Dorsolateral prefrontal cortex (tissue), 122 donors: ENCODE measurements at places on chromosomes 5 and 9.
A peak's percentile ranks its signal among the peaks of the same experiment; 100 is the strongest.

DNA sequence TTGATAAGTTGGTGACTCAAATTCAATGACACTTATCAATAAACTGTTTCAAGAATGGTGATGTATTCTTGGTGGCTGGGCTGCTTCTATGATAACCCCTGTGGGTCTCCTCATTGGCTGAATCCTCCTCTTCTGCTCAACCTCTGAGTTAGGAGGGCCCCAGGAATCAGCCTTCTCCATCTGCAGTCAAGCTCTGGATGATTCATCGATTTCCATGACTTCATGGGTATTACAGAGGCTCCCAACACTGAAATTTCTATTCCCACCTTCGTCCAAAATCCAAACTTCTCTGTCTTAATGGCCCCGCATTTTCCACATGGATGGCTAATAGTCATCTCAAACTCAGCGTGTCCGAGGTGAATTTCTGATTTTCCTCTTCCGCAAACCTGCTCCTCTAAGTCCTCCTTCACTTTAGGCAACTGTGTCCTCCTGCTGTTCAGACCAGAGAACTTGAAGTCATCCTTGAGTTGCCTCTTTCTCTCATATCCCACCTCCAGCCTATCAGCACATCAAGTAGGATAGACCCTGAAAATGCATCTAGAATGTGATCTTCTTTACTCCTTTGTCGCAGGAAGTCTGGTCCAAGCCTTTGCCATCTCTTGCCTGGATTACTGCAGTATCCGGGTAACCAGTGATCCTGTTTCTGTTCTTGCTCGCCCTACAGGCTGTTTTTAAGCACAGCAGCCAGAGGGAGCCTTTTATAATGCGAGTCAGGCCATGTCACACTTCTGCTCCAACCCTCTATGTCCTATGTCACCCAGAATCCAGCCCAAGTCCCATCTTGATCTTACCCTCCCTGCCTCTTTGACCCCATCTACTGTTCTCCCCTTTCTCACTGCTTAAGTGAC lies 41.4 kb upstream of the IL7R start:
- DNase-seq, result no peak

- no peak for DNase-seq
Measured at GRCh38 chr9:136339173-136339957, 12.0 kb downstream of the GPSM1 start.

- no peak for DNase-seq
Measured at GRCh38 chr5:167485061-167485774, 806.2 kb upstream of the WWC1 start.

GRCh38 chr9:109483744-109484429 lies 14.2 kb downstream of the PTPN3 start:
- no peak for DNase-seq

- no peak for DNase-seq
Measured at GRCh38 chr5:77167695-77168121, 42.8 kb upstream of the PDE8B start.

- no peak for DNase-seq
Measured at GRCh38 chr5:54990841-54991258, 5.5 kb upstream of the ESM1 start.

- DNase-seq, result peak; percentile 7
Measured at GRCh38 chr5:65818592-65818991, 96.6 kb downstream of the NLN start.

DNA sequence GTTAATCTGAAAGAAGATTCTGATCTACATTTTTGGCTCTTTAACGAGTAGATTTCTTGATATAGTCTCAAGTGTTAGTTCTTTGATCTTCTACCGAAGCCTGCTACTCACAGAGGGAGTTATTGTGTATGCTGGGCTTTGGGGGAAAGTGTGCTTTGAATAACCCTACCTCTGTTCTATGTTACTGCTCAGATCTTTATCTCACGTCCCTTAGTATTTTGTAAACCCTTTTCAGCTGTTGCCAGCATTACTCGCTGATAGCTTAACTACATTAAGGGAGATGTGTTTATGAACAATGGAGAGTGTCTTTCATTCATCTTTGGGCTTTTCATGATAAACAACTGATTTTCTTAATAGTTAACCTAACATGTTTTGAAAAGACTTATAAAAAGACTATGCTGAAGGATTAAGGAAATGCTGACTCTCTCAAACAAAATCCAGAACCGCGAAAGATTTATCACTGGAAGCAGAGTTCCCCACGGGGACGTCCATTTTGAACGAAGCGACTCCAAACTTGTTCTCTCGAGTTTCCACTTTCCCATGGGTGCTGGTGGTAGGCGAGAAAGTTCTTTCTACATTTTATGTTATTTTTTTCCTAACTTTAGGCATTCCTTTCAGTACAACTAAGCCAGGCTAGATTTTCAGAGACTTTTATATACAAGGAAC lies 27.9 kb upstream of the ALDH1A1 start:
- DNase-seq, result no peak

- no peak for DNase-seq
Measured at GRCh38 chr5:15598294-15598902, 98.4 kb downstream of the FBXL7 start.

DNA sequence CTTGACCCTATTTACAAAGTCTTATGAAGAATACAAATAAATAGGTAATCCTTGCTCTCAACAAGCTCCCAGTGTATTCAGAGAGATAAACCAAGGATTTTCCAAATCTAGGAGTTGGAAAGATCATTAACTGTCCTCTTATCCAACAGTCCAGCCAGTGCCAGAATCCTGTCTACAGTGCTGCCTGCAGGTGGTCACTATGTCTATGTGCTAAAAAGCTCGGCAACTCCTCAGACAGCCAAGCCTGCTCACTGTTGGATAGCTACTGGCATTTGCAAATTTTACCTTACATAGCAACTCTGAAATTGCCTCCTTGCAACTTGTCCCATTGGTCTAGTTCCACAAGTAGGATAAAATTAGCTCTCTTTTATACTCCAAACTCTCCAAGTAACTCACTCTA lies 187.4 kb downstream of the DCP2 start:
- no peak for DNase-seq

GRCh38 chr5:142753116-142753631 lies 17.0 kb upstream of the ARHGAP26 start:
- peak; percentile 70 for DNase-seq

GRCh38 chr5:1363160-1363559 lies 18.3 kb upstream of the CLPTM1L start:
- DNase-seq, result no peak

- peak; percentile 58 for DNase-seq
Measured at GRCh38 chr5:133445744-133446143, 166.6 kb downstream of the FSTL4 start.

GRCh38 chr9:88776717-88777497 lies 214.4 kb upstream of the S1PR3 start:
- DNase-seq, result no peak

- no peak for DNase-seq
Measured at GRCh38 chr5:55276771-55277170, 30.7 kb downstream of the DHX29 start.

- no peak for DNase-seq
Measured at GRCh38 chr5:84825606-84826005, 440.9 kb upstream of the EDIL3 start.

DNA sequence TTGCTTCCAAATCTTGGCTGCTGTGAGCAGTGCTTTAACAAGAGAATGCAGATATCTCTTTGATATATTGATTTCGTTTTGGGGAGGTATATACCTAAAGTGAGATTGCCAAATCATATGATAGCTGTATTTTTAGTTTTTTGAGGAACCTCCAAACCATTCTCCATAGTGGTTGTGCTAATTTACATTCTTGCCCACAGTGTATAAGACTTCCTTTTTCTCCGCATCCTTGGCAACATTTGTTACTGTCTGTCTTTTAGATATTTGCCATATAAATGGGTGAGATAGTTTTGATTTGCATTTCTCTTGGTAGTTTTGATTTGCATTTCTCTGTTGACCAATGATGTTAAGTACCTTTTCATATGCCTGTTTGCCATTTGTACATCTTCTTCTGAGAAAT lies 10.0 kb upstream of the PLK2 start:
- no peak for DNase-seq

DNA sequence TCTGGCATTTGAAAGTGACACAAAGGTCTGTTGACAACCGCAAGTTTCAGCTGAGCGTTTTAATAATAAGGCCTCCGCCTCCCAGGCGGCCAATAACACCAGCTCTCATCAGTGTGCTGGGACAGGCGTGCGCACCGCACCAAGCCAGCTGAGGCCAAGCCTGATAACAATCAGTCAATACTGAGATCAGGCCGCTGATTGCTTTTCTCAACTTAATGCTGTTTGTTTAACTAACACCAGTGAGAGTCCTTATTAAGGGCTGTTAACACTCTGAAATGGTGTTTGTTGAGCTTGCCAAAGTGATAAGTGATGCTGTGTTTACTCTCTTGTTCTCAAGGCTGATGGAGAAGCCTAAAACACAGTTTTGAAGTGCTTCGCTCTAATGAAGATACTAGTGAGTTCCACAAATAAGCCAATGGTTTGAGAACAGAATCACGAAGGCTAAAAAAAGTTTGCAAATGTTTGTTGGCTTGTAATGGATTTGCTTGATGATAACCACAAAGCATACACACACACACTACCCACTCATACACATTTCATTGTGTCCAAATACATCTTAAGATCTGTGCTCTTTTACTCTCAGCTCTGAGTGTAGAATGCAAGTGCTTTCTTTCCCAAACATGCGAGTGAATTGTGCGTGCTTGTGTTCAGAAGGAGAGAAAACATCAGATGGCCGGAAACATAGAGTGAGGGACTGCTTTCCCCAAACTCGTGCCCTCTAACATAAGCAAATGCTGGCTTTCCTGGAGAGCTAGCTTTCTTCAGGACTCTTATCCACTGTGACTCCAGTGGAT lies 330.4 kb upstream of the KLF4 start:
- DNase-seq, result no peak

DNA sequence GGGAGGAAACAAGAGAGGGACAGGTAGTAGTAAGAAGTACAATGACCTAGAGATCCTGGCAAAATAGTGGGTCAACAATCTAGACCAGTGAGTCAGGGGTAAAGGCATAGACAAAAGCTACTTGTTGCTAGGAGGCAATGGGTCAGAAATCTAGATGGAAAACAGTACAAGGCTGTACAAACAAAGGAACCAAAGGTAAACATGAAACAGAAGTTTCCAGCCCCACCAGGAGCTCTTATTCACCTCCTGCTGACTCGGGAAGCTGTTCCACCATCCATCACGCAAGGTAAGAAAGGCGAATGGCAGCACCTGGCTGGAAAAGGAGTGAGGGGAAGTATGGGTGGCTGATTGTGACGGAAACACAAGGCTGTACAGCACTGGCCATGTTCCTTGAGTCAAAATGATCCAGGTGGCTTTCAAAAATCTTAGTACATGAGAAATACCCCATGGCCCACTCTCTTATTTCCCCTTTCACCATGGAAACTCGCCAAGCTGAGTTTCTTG lies 70.5 kb upstream of the RAI14 start:
- no peak for DNase-seq

- no peak for DNase-seq
Measured at GRCh38 chr9:86187121-86187520, 72.3 kb downstream of the C9orf153 start.

GRCh38 chr9:17622141-17622540 lies 43.3 kb downstream of the SH3GL2 start:
- no peak for DNase-seq

DNA sequence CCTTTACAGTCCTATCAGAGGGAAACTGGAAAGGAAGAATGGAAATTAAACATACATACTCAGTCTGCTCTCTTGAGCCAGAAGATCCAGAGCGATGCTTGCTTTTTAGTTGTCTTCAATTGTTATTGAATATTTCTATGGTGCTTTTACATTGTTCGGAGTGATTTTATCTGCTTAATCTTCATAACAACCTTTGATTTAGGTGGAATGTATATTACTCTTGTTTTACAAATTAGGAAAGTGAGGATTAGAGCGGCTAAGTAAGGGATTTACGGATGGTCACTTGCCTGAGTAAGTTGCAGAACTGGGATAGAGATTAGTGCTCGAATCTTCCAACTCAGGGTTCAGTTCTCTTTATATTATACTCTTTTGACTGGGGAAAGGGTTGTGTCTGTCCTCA lies 69.1 kb downstream of the PBX3 start:
- DNase-seq, result no peak

DNA sequence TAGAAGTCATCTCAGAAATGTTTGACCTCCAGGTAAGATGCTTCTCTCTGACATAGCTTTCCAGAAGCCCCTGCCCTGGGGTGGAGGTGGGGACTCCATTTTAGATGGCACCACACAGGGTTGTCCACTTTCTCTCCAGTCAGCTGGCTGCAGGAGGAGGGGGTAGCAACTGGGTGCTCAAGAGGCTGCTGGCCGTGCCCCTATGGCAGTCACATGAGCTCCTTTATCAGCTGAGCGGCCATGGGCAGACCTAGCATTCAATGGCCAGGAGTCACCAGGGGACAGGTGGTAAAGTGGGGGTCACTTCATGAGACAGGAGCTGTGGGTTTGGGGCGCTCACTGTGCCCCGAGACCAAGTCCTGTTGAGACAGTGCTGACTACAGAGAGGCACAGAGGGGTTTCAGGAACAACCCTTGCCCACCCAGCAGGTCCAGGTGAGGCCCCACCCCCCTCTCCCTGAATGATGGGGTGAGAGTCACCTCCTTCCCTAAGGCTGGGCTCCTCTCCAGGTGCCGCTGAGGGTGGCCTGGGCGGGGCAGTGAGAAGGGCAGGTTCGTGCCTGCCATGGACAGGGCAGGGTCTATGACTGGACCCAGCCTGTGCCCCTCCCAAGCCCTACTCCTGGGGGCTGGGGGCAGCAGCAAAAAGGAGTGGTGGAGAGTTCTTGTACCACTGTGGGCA lies 642 bp downstream of the CSF2 start:
- no peak for DNase-seq

DNA sequence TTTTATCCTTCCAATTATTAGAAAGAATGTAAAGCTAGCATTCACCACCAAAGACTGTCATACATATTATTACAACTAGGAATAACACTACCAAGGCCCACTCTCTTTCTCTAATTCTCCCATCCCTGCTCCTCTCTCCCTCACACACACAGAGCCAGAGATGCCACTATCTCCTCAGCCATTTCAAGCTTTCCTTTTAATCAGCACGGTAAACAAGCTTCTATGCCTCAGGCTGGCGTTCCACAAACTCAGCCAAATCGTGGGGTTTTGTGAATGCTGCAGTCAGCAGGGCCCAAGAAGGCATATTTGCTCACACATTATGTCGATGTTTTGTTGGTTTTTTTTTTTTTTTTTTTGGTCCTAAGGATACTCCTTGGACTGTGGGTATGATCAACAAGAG lies 979.9 kb upstream of the DMAC1 start:
- DNase-seq, result no peak

DNA sequence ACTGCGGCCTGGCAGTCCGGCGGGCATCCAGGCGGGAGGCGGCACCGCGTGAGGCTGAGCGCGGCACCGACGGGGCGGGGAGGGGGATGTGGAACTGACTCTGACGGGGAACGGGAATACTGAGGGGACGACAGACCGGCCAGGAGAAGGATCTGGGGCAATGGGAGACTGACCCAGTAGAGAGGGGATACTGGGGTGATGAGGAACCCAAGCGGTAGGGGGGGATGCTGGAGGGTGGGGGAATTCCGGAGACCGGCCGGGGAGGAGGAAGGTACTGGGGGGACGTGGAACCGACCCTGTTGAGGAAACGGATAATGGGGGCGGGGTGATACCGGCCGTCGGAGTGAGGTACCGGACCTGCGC lies 423 bp downstream of the IPPK start:
- peak; percentile 46 for DNase-seq

GRCh38 chr5:135218486-135218755 lies 180.6 kb downstream of the MACROH2A1 start:
- no peak for DNase-seq

GRCh38 chr5:113505181-113505580 lies 8.3 kb upstream of the YTHDC2 start:
- DNase-seq, result no peak
